Esophagus squamous epithelium (tissue), 5 donors: ENCODE measurements at places on chromosomes 4 and X.

GRCh38 chr4:13313856-13314255 lies 170.3 kb downstream of the RAB28 start:
- no peak overlapping the region for H3K27ac ChIP-seq
- H3K27me3 ChIP-seq: no peaks in the 10 kb centered on the region
- no peak for DNase-seq
- H3K36me3 ChIP-seq: no peaks in the 10 kb centered on the region

GRCh38 chr4:13535708-13536361 lies 8.5 kb downstream of the NKX3-2 start:
- H3K36me3 ChIP-seq: no peaks in the 10 kb centered on the region
- H3K4me3 ChIP-seq: no peak overlapping the region
- peaks cover 100% of the 10 kb centered on the region for H3K27me3 ChIP-seq
- DNase-seq: no peak
- H3K27ac ChIP-seq: no peak overlapping the region

GRCh38 chr4:96092151-96092705 lies 252.3 kb downstream of the PDHA2 start:
- no peak for DNase-seq
- H3K4me1 ChIP-seq: no peaks in the 10 kb centered on the region
- no peaks in the 10 kb centered on the region for H3K36me3 ChIP-seq
- H3K4me3 ChIP-seq: no peak overlapping the region

GRCh38 chr4:185840201-185840600 lies 28.2 kb upstream of the SORBS2 start:
- DNase-seq: no peak
- no peak overlapping the region for H3K4me3 ChIP-seq
- H3K36me3 ChIP-seq: no peaks in the 10 kb centered on the region
- H3K4me1 ChIP-seq: no peaks in the 10 kb centered on the region
- H3K27me3 ChIP-seq: no peaks in the 10 kb centered on the region

DNA sequence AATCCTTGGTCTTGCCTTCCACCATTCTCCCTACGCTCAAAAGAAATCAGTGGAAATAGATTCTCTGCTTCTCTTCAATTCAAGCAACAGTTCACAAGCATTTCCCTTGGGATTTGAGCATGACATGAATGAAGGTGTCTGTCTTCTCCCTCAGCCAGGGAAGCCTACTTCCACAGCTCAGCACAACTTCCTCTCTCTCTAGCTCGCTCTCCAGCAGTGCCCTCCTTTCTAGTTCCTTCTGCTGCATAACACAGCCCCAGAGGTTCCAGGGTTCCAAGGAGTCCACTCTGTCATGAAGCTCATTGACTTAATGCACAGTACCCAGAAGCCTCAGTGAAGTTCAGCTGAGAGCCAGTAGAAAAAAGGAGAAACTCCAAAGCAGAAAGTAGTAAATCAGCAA lies 81.3 kb downstream of the PLS3 start:
- no peaks in the 10 kb centered on the region for H3K27me3 ChIP-seq
- H3K27ac ChIP-seq: no peak overlapping the region
- H3K4me1 ChIP-seq: no peaks in the 10 kb centered on the region
- no peak for DNase-seq

DNA sequence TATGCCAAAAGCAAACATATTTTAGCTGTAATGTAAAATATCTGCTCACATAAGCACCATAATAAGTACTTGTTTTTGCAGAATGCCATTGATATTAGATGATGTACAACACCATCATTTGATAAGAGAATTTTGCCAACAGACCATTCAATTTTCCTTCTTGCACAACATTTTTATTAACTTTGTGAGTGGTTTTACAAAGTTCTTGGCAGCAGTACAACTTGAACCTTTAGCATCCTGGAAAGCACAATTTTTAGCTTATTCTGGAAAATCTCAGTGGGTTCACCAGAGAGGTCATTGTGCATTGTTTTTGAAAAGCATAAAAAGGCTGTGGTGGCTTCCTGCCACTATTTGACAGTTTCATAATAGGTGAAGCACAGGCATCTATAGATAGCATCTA lies 26.4 kb upstream of the REPS2 start:
- no peaks in the 10 kb centered on the region for H3K4me1 ChIP-seq
- no peak for DNase-seq
- H3K4me3 ChIP-seq: no peak overlapping the region
- H3K27me3 ChIP-seq: no peaks in the 10 kb centered on the region

DNA sequence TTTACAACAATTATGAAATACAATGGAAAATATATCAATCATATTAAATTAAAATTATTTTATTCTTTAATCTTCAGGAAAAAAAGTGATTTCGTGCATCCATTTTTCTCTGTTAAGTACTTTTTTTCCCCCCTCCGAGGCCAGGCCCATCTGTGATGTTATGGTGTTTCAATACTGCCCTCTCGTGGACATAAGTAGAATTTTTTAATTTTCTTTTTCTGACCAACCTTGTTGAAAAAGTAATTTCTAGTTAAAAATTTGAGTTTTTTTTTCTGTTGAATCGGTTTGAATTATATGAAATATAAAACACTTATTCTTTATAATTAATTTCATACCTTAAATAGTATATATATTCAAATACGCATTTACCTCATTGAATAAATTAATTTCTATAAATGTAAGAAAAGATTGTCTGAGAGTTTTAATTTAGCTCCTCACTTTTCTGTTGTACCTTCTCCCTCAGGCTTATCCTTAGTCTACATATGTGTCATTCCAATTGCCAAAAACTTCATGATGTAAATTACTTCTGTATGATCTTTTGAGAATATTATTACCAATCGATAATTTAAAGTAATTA lies 175.8 kb upstream of the TECRL start:
- no peaks in the 10 kb centered on the region for H3K36me3 ChIP-seq
- no peak overlapping the region for H3K27ac ChIP-seq
- no peaks in the 10 kb centered on the region for H3K4me1 ChIP-seq
- H3K4me3 ChIP-seq: no peak overlapping the region
- H3K27me3 ChIP-seq: no peaks in the 10 kb centered on the region

GRCh38 chr4:152021788-152022438 lies 261.1 kb upstream of the GATB start:
- H3K4me1 ChIP-seq: no peaks in the 10 kb centered on the region
- no peak for DNase-seq
- H3K36me3 ChIP-seq: no peaks in the 10 kb centered on the region
- no peak overlapping the region for H3K4me3 ChIP-seq
